ENCODE measurements at places on chromosomes 12 and 14.

DNA sequence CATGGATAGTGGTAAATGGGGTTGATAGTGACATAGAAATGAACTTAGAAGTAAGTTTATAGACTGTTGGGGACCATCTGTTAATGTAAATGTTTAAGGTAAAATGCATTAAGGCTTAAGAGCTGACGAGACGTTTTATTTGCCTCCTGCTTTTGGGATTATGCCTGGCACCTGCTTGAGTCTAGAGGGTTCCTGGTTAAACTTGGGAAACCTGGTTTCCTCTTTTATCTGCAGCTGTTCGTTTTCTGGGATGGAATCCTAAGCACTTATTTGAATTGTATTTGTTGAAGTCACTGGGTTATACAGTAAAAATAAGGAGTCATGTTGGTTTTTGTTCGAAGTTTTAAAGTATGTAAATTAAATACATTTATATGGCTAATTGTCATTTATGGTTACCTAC, 914.7 kb downstream of the NRXN3 start:
- no peak for DNase-seq

DNA sequence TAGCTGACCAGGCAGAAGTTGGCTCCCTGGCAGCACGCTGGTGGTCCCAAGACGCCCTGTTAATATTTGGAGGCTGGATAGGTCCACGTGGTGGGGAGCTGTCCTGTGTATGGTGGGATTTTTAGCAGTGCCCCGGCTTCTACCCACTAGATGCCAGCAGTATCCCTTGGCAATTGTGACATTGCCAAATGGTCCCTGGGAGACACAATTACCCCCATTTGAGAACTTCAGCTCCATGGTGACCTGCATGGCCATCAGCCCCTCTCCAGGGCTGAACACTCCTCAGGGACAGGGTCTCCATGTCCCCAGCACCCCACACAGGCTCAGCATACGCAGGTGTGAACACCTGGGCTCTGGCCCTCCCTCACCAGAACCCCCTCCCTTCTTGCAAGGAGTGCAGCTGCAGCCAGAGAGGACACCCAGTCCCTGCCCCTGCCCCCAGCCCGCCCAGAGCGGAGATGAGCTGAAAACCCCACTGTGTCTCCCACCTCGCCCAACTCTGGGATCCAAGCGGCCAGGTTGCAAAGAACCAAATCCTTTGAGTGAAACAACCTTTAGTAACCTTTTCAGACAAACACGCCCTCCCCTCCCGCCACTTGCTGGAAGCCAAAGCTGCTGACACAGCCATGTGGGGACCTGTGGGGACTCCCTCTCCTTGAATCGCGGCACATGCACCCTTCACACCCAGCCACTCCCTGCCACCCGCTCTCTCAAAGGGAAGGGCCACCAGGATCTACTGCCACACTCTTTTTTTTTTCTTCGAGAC, 120.4 kb downstream of the CALM1 start:
- DNase-seq, result peak; percentile 89

DNA sequence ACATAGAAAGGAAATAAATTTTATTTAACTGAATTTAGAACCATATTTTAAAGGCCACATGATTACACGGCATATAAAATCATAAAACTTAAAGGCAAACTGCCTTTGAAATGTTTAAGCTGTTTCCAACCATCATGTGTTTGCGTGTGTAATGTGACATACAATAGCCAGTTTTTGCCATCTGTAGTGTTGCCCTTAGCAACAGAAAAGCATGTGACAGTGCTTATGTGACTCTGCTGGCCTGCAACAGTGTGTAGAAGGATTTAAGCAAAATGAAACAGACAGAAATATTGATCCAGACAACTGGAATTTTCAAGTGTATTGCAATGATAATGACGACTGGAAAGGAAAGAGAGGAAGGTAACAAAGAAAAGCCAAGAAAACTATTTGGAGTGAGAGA, 49.5 kb downstream of the TSPAN19 start:
- DNase-seq, result no peak

GRCh38 chr12:84036912-84037311, 875.7 kb downstream of the SLC6A15 start:
- DNase-seq, result no peak

All from thyroid gland (tissue), 4 donors.